Mesenchymal stem cell (in vitro differentiated cells and primary cell): ENCODE measurements at places on chromosomes 12 and 14.

DNA sequence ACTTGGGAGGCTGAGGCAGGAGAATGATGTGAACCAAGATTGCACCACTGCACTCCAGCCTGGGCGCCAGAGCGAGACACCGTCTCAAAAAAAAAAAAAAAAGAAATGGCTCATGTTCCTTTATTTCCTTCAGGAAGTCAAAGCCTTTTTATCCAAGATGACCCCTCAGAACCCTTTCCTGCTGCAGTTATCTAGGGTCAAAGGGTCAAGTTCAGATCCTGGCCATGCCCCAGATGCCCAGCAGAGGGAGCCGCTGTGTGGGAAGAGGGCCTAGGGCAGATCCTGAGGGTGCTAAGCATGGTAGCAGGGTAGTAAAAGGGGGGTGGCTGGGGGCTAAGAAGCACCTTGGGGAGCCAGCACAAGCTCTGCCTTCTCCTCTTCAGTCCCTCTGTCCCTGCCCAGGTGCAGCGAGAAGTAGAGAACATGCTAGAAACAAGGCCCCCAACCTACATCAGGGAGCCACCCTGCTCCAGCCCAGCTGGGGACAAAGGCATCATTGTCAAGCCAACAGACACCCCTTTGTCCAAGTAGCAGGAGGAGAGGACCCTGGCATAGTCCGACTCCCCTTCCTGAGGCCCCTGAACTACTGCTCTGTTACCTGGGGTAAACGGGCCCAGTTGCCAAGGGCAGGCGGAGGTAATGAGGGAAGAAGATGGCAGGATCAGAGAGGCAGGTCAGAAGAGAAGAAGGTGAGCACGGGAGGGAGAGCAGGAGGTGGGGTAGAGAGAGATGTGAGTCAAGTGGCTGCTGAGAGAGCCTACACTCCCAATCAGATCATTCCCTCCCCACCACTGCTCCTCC is 6.5 kb downstream of the NFE2 start:
- DNase-seq = no peak

DNA sequence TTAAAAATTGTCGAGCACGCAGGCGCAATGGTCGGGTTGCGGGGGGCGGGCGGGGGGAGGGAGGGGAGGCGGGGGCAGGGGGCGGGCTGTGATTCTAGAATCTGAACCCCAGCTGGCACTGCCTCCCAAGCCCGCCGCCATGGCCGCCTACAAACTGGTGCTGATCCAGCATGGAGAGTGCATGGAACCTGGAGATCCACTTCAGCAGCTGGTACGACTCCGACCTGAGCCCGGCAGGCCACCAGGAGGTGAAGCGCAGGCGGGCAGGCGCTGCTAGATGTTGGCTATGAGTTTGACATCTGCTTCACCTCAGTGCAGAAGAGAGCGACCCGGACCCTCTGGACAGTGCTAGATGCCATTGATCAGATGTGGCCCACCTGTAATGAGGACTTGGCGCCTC is 118.4 kb downstream of the NTN4 start:
- no peak for DNase-seq

- DNase-seq = no peak
Observed at GRCh38 chr14:47365233-47365632, 310.2 kb downstream of the MDGA2 start.

- no peak for DNase-seq
Observed at GRCh38 chr12:21665816-21666215, 8.2 kb upstream of the LDHB start.

DNA sequence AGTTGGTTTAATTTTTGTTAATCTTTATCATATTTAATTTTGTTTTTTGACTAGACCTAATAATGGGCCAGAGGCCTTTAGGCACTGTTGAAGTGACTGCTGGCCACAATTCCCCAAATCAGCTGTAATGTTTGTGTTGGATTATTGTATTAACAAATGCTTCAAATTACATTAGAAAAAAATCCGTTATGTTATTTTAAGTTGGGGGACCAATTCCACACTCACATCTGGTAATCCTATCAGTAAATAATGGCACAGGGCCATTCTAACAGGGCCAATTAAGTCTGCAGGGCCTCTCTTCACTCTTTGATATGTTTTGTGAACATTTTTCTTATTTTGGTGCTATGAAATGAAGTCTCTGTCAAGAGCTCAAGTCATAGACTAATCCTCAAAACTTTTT is 39.6 kb downstream of the CHST11 start:
- no peak for DNase-seq

GRCh38 chr12:53585448-53586125 is 40.6 kb downstream of the ATF7 start:
- no peak for DNase-seq

- no peak for DNase-seq
Observed at GRCh38 chr14:41606282-41606531, 469 bp upstream of the LRFN5 start.

- DNase-seq = peak; percentile 59
Observed at GRCh38 chr12:25155022-25155576, 39.9 kb downstream of the DNAI7 start.

DNA sequence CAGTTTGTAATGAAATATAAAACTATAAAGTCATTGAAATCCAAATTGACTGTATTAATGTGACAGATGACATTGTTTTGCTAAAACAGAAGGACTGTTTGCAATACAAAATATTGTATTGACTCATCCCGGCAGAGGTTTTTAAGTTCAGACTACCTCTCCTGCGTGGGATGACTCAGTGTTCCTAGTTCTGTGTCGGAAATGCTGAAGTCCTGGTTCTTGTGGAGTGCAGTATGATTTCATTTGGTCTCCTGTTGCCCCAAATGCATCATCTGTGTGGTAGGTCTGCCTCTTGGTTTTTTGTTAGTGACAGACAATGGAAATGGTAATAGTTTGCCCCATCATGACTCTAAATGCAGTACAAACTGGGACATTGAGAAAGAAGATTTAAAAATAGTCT is 27.8 kb downstream of the PELI2 start:
- peak; percentile 32 for DNase-seq

DNA sequence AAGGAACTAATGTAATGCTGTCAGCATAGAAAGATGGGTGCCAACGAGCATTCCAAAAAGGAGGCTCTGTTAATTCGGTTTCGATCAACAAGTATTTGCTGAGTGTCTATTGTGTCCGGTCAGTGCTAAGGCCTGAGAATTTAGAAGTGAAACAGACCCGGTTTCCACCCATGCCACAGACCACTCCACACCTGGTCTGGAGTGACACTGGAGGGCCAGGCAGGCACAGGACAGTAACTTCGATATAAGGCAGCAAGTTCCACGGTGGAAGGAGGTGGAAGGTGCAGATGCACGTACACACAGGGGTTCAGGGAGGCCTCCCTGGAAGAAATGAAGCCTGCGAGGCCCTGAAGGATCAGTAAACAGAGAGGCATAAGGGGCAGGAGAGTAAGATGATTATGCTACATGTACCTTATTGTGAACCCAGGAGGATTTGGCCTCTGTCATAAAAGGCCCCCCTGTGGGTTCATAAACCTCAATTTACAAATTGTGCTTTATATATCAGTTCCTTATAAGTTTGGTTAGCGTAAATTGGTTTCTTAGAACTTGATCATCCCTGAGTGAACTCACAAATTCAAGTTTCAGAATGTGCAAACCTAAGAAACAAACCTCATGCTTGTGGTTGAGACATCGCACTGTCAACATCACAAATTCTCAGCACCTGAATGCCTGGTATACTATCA is 25.9 kb downstream of the SSH1 start:
- DNase-seq = no peak

DNA sequence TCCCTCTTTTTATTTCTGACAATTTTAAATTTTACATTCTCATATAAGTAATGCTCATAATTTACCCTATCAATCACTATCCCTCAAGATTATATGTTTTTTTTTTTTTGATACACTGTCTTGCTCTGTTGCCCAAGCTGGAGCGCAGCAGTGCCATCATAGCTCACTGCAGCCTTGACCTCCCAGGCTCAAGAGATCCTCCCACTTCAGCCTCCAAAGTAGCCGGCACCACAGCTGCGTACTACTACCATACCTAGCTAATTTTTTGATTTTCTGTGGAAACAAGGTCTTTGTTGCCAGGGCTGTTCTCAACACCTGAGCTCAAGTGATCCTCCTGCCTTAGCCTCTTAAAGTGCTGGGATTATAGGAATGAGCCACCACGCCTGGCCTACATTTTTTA is 4.4 kb downstream of the DUSP16 start:
- DNase-seq = no peak

GRCh38 chr14:87034680-87035079 is 958.3 kb downstream of the GALC start:
- DNase-seq = no peak

GRCh38 chr14:33455654-33456345 is 495.1 kb downstream of the EGLN3 start:
- DNase-seq = no peak

DNA sequence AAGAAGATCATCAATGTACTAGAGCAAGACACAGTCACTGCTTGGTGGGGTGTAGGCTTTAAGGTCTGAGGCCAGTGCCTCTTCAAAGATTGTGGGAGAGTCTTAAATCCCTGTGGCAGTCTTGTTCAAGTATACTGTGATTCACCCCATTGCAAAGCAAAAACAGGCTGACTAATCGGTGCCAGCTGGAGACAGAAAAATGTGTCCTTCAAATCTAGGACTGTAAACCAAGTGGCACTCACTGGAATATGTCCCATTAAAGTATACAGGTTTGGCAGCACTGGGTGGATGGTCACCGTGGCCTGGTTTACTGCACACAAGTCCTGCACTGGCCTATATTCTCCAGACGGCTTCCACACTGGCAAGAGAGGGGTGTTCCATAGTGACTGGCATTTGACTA is 1315.3 kb downstream of the TMEM121 start:
- DNase-seq = no peak

GRCh38 chr12:45357539-45358417 is 141.9 kb downstream of the ANO6 start:
- DNase-seq = no peak

DNA sequence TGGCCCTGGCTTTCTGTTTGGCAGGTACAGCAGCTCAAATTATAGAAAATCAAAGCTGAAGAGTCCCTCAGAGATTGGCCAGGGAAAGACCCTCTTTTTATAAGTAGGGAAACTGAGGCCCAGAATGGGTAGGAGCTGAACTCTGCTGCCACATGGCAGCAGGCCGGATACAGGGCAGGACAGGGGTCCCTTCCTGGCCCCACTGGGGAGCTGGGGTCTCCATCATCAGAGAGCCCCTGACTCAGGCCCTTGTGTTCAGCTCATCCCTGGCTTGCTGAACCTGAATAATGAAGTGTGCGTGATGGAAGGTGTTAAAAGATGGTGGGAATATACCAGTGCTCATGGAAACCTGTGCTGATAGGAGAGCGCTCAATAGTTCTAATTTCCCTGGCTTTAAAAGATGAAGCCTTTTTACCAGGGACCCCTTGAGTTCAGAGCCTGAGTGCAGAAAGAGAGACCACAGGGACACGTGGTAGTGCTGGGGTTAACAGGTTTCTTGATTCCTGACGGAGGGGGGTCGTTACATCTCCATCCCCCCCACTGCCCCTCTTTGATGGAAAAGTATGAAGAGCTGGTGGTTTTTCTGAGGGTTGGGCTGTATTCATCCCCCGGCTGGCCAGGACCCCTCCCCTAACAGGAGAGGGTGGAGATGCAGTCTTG is 4.4 kb downstream of the DLK1 start:
- no peak for DNase-seq

GRCh38 chr14:99838639-99839134 is 45.5 kb downstream of the EML1 start:
- peak; percentile 36 for DNase-seq

- DNase-seq = no peak
Observed at GRCh38 chr12:75294797-75295196, 35.3 kb downstream of the CAPS2 start.

GRCh38 chr12:111826992-111827391 is 15.0 kb upstream of the MAPKAPK5 start:
- DNase-seq = no peak

DNA sequence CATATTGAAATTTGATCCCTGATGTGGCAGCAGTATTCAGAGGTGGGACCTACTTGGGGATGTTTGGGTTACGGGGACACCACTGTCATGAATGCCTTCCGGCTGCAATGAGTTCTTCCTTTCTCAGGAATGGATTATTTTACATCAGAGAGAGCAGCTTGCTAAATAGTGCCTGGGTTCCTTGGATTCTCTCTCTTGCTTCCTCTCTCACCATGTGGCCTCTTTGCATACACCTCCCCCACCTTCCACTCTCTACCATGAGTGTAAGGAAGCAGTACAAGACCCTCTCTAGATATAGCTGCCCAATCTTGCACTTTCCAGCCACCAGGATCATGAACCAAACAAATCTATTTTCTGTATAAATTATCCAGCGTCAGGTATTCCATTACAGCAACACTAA is 15.4 kb upstream of the SCAF11 start:
- DNase-seq = no peak

GRCh38 chr12:99195474-99195873 is 452.1 kb upstream of the GARIN6 start:
- no peak for DNase-seq

DNA sequence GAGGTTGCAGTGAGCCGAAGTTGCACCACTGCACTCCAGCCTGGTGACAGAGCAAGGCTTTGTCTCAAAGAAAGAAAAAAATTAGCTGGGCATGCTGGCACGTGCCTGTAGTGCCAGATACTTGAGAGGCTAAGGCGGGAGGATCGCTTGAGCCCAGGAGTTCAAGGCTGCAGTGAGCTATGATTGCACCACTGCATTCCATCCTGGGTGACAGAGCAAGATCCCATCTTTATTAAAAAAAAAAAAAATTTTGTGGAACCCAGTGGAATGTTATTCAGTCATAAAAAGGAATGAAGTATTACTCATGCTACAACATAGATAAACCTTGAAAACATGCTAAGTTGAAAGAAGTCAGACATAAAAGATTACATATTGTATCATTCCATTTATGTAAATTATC is 8.3 kb upstream of the ERBB3 start:
- DNase-seq = peak; percentile 9

GRCh38 chr12:102625819-102626218 is 145.5 kb upstream of the IGF1 start:
- no peak for DNase-seq

DNA sequence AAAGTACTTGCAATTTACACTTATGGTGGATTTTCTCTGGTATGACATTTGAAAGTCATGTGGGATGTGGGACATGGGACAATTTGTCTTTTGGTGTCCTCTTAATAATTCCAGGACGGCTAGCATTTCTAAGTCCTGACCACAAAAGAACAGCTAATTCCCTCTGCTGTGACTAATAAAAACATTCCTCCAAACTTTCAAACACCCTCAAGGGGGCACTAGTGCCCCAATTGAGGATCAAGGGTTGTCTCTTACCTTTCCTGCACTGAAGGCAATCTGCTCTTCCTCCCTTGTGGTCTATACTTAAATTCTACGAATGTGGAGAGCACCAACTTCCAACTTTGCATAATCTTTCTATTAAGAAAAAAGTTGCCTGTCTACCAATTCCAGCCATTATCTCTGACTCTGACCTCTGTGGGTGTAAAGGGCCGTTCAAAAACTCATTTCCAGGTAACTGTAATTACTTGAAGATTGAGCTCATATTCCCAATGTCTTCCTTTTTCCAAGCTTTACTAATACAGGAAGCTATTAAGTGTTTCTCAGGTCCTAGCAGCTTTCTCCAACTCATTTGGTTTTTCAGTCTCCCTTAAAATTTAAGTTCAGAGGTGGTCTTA is 210.2 kb downstream of the PTPRO start:
- DNase-seq = peak; percentile 69
